ENCODE measurements at places on chromosomes 16 and 17.

DNA sequence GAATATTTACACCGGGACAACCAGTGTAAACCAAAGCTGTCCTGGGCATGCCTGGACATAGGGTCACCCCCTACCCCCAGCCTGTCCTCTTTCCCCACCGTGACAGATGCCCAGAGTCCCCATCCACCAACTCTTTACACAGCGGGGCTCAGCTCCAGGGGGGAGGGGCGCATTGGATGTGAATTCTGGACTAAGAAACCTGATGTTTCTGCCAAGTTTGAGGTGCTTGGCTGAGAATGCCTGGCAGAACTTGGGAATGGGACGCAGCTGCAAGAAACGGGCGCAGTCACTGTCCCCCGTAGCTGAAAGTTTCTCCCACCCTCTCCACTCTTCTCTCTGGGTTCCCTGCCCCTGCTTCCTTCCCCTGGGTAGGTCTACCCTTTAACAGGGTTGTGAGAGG lies 68.0 kb upstream of the CDC42EP4 start:
- DNase-seq, result no peak

DNA sequence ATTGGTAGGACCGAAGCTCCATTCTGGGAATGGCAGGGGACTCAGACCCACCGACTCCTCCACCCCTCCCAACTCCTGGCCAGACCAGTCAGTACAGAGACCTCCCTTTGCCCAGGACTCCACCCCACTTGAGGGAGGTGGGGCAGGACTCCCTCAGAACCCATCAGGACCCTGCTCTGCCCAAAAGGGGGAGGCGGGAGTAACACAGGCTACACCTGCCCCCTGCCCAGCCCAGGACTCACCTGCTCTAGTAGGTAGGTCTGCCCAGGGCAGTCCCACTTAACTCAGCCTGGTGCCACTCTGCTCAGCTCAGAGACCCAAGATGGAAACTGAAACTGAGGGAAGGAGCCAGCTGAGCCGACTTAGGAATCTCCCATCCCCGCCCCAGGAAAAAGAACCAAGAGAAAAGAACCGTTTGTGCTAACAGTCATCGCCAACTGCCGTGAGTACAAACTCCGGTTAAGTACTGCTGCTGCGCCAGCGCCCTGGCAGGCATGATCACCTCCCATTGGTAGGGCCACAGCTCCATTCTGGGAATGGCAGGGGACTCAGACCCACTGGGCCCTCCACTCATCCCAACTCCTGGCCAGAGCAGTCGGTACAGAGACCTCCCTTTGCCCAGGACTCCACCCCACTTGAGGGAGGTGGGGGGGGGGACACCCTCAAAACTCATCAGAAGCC lies 503 bp downstream of the DHX58 start:
- DNase-seq, result peak; percentile 27

- DNase-seq, result no peak
Measured at GRCh38 chr16:25709213-25709612, 17.5 kb downstream of the HS3ST4 start.

- no peak for DNase-seq
Measured at GRCh38 chr17:82837586-82838320, 2.1 kb downstream of the ZNF750 start.

DNA sequence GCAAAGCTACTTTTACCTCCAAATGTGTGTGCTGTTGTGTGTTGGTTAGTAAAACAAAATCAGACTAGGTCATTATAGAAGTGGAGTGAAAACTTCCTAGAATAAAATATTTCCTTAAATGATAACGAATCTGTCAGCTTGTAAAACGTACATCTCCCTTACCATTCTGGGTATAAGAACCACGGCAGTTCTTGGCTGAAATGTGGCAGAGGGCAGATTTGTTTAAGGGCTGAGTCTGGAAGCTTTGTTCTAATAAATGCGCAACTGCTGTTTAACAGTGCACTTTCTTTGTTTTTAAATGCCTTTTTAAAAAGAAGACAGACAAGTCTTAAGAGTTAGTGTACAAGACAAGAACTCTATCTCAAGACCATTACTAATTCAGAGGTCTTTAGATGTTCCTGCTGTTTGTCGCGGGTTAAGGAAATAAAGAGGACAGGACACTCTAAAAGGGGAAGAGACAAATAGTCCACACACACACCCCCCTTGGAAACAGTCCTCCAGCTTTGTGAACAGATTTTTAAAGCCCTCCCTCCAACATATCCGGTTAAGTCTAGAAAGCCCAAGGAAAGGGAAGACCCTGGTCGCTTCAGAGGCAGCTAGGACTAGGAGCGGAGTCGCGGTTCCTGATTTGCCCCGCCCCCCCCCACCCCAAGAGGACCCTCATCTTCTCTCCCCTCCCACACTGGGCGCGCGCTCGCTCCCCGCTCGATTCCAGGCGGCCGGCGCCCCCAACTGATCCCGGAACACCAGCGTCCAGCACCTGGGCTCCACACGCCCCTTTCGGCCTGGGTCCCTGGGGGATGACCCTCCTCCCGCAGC lies 658 bp downstream of the SYNRG start:
- peak; percentile 47 for DNase-seq

GRCh38 chr17:63262751-63263476 lies 183.2 kb downstream of the CYB561 start:
- DNase-seq, result no peak

- no peak for DNase-seq
Measured at GRCh38 chr17:34571428-34572130, 7.8 kb upstream of the TMEM132E start.

GRCh38 chr17:82890339-82890730 lies 50.5 kb upstream of the ZNF750 start:
- DNase-seq, result no peak

GRCh38 chr17:37791447-37792399 lies 46.9 kb upstream of the HNF1B start:
- peak; percentile 15 for DNase-seq

- no peak for DNase-seq
Measured at GRCh38 chr16:87524407-87524806, 31.6 kb upstream of the ZCCHC14 start.

DNA sequence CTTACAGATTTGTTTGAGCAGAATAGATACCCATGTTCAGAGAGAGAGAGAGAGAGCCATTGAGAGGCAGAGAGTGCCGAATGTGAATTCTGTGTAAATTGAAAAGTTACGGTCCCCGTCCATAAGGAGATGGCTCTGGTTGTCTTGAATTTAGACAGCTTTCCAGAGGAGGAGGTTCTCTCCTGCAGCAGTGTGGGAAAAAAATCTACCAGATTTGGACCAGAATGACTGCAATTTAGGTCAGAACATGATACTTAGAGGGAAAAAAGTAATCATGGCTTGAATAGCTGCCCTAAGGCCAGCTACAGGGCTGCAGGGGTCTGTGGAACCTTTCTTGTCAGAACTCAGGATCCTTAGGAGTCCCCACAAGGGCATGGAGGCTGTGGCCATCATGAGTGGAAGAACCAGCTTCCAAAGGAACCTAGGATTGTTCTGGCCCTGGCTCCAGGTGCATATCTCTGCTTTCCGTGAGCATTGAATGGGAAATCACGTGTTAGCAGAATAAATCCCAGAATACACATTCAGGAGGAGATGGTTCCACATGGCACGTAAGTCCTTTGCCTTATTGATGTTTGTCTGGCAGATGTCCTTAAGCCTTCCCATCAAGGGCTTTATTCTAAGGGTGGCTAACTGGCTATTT lies 13.0 kb downstream of the PITPNC1 start:
- DNase-seq, result no peak

DNA sequence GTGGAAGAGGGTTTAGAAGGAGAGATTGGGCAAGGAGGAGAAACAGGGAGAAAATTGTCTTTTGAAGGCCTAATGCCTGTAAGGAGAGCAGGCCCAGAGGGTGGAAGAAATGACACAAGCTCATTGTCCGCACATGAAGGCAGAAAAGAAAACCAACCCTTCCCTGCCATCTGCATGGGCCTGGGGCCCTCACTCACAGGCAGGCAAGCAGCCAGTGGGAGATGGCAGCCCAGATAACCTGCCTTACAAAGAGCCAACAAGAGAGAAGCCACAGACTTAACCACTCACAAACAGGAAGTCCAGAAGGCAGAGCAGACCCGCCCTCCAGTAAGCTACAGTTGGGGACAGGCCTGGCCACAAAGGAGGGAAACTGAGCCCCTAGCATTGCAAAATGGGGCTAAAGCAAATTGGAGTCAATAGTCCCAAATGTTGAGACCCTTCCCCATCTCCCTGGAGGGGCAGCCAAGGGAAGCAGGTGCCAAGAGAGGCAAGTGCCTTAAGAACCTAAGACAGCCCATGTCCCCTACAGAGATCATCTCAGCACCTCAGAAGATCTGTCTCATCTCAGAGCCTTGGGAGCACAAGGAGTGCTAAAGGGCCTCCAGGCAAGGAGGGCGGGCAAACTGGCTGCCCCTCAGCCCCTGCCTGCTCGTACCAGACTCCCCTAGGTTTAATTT lies 7.3 kb upstream of the TSPOAP1 start:
- peak; percentile 10 for DNase-seq

GRCh38 chr17:74842599-74843351 lies 16.9 kb downstream of the GRIN2C start:
- peak; percentile 14 for DNase-seq

GRCh38 chr16:866252-866896 lies 65.8 kb upstream of the GNG13 start:
- no peak for DNase-seq

DNA sequence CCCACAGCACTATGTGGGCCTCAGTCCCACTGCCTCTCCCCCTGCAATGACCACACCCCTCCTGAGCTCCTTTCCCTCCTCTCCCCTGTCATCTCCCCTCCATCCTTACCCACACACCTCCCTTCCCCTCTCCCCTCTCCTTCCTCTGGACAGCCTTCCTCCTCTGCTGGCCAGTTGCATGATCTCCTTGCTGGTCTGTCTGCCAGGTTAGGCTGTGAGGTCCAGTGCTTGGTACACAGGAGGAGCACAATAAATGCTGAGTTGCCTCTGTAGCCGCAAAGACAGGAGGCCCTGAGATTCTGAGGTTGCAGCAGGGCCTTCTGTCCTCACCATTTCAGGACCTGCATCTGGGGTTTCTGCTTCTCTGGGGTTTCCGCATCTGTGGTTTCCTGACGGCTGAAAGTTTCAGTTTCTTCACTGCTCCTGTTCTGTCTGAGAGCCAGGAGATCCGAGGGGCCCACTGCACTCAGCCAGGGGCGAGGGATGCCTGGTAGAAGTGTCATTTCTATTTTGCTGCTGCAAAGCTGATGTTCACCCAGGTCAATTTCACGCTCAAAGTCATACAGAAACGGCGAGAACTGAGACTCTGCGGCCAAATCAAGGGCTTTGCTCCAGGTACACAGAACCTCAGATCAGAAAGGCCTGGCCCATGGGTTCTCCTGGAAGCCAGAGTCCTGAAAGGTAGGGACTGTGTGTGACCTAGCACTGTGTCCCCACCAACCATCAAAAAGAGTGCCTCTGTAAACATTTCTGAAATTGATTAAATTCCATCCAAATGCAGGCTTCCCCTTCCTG lies 4.6 kb upstream of the SLC12A3 start:
- DNase-seq, result no peak

DNA sequence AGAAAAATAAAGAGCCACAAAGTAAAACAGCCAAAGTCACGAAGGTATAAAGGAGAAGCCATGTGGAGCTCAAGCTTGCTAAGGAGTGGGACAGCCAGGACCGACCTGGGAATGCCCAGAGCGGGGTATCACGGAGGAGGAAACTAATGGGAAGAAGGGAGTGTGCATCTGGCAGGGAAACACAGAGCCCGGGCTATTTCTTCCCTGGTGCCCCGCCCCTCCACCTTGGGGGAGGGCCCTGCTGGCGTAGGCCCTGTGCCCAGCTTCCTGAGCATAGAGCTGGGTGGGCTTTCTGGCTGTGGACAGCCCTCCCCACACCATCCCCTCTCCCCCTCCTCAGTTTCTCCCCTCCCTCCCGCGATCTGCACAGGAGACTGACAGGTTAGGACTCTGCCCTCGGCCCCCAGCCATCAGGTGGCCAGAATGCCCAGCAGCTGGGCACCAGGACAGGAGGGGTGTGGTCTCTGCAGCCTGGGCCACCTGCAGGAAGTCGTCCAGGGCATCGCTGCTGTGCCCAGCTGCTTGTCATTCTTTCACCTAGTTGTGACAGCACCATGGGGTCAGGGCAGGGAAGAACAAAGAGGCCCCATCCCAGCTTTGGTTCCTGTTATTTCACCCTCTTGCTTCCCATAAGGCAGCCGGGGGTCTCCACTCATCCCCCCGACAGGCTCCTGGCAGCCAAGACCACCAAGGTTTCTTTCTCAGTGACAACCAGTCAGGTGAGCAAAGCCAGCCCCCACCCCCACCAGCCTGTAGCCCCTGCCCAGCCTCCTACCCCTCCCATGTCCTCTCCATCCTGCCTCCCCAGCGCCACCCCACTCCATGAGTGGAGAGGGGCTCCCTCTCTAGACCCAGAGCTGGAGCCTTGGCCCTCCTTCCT lies 7.1 kb upstream of the DCAF7 start:
- DNase-seq, result no peak

- DNase-seq, result no peak
Measured at GRCh38 chr16:11586378-11586855, 302 bp downstream of the LITAF start.
